Stimulated activated CD4-positive, alpha-beta T cell treated with anti-CD3 and anti-CD28 coated beads, Interleukin-4, amount 100 ng/mL, for 1 hour (primary cell): ENCODE measurements at places on chromosomes 12 and 14.

DNA sequence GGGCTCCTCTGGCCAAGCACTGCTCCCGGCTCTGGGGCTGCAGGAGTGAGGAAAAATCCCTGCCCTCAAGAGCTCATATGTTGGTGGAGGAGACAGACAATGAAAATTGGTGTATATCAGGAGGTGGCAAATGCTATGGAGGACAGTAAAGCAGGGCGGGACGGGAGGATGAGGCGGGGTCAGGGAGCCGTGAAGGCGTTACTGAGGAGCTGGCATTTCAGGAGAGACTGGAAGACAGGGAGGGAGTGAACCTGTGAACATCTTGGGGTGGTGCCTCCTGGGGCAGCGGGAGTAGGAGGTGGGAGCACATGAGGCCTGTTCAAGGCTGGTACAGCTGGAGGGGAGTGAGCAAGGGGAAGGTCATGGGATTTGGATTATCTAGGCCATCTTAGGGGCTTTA lies 26.6 kb downstream of the TSPAN9 start:
- DNase-seq = no peak

GRCh38 chr12:115074617-115075016 lies 390.6 kb upstream of the TBX3 start:
- no peak for DNase-seq

- peak; percentile 18 for DNase-seq
Measured at GRCh38 chr12:118357257-118358007, 15.3 kb downstream of the TAOK3 start.

GRCh38 chr12:109624467-109624866 lies 50.9 kb downstream of the MVK start:
- no peak for DNase-seq

DNA sequence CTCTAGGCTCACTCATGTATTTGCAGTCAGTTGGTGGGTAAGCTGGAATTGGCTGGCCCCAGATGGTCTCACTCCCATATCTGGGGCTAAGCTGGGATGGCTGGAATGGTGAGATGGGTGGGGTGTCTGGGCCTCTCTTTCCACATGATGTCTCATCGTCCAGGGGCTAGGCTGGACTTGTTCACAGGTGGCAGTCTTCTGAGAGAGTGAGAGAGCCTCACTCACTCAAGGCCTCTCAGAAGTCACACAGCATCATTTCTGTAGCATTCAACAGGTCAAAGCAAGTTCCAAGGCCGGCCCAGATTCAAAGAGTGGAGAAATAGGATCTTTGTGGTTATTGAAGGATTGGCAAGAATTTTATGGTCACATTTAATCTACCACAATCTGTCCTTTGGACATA lies 102.7 kb downstream of the UNC79 start:
- no peak for DNase-seq

GRCh38 chr12:39442831-39443080 lies 164 bp downstream of the KIF21A start:
- DNase-seq = no peak

- DNase-seq = no peak
Measured at GRCh38 chr14:68590201-68590522, 202.7 kb downstream of the ZFP36L1 start.

DNA sequence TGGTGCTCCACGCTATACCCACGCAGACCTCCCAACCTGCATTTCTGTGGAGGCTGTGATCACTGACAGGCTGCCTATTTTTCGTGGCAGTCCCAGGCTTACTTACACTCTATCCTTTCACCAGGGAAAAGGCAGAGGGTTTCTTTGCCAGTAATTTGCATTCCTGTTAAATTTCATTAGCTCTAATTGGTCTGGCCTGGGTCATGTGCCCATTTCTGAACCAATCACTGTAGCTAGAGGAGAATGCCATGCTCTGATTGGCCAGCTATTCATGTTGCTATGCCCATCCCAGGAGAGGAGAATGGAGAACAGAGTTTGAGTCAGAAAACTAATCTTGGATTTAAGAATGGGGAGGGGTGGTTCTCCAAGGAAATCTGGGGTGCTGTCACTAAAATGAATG lies 43.2 kb upstream of the TUNAR start:
- no peak for DNase-seq

DNA sequence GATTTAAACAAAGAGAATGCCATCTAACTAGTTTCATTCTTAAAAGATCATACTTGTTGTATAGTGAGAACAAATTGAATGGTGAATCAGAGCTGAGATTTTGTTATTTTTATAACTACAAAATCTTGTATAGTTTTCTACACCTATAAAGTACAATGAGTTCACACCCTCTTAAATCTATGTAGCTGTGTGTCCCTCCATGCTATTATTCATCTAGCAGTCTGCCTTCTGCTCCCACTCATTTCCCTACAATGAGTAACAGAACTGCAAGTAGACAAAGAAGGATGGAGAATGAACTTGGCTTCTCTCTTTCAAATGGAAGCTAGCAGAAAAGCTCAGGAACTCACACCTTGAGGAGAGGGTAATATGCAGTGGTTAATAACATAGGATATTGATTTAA lies 7.1 kb downstream of the IFNG-AS1 start:
- no peak for DNase-seq

DNA sequence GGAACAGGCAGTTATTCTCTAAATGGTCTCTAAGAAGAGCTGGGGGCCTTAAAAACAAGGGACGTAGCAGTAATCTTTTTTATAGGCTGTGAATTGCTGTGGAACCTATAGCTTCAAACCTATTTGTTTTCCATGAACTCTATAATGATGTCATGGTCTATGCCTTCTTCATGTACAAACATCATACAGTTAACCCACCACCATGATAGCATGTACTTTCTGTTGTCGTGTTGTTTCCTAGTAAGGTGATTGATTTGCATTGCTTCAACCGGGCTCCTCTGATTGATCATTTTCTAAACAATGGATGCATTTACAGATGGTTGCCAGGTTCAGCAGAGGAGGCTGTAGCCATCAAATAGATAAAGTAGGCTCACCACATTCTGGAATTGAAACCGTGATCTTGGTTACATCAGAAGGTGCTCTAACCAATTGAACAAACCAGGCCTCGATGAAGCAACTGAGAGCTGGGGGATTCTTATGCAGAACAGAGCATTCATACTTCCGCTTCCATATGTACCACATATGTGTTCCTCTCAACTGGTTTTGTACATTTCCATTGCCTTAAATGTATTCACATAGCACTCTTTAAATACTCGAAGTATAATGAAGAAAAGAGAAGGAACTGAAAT lies 25.6 kb upstream of the PCNX1 start:
- DNase-seq = no peak
